ENCODE measurements at places on chromosomes 11 and 22.

DNA sequence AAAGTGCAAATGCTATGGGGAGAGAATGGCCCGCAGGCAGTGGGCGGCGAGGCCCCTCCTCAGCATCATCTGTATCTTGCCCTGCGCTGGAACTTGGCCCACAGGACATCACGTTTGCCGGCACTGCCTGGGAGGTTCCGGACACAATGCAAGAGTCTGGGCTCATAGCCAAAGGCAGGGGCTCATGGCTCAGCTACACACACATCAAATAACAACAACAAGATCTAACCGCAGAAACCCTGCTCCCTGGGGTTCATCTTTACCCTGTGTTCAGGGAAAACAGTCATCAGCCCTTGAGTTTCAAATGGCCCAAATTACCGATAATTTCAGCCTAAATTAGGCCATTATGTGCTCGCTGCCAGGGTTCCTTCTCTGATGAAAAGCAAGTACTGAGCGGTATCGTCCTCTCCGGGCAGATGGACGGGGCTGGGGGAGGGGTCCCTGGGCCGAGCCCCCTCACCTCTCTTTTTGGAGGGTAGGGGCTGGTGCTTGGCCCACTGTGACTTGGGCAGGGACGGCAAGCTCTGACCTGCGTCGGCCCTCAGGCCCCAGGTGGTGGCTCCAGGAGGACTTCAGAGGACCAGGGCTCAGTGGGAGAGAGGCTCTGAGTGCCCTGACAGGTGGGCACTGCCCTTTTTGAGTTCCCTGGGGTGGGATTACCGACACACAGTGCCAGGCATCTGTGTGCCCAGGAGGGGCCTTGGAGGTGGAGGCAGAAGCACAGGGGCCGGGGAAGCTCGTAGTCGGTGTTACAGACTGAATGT is 25.0 kb upstream of the GAL start:
- DNase-seq, result peak; percentile 84

DNA sequence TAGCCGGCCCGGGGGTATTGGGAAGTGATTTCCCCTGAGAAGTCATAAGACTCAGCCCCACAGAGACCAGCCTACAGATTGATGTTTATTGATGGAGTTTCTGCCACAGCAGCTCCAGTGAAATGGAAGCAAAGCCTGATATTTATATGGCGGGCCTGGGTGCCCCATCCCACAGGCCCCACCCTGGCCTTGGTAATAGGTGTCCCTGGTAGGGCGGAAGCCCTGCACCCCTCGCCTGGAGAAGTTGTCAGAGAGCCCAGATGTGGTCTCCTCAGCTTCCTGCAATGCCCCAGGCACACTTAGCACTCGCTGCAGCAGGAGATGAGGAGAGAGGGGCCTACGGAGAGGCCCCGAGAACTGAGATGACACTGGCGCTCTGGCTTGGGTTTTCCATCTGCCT is 107.4 kb downstream of the MORC2 start:
- no peak for DNase-seq

DNA sequence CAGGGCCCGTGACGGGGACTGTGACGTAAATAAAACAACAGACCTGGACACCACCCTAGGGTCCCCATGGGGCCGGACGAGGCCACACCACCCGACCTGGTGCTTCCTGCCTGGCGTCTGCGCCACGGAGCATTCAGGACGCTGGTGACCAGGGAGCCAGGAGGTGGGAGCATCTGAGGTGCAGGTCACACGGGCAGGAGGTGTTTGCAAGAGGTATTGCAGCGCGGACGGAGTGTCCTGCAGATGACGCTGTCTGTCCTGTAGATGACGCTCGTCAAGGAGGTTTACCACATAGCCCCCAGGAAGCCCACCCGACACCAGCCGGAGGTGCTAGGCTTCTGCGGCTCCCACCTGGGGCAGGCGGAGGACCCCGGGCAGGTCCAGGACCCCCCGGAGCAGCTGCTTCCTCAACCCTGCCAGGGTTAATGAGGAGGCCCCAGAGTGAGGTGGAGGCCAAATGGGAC is 986 bp upstream of the MUC5B start:
- no peak for DNase-seq

- no peak for DNase-seq
Observed at GRCh38 chr11:9862981-9863380, 199.1 kb downstream of the SWAP70 start.

GRCh38 chr11:58928691-58929090 is 10.6 kb upstream of the GLYATL1 start:
- no peak for DNase-seq

GRCh38 chr11:124627546-124627945 is 4.9 kb downstream of the TBRG1 start:
- no peak for DNase-seq

GRCh38 chr11:33874433-33874832 is 17.4 kb downstream of the LMO2 start:
- no peak for DNase-seq
